ENCODE measurements at places on chromosomes 1 and 21.

GRCh38 chr21:25582888-25583287 is 24.4 kb downstream of the MRPL39 start:
- DNase-seq, result no peak

GRCh38 chr1:8299963-8300362 is 18.0 kb upstream of the SLC45A1 start:
- no peak for DNase-seq

DNA sequence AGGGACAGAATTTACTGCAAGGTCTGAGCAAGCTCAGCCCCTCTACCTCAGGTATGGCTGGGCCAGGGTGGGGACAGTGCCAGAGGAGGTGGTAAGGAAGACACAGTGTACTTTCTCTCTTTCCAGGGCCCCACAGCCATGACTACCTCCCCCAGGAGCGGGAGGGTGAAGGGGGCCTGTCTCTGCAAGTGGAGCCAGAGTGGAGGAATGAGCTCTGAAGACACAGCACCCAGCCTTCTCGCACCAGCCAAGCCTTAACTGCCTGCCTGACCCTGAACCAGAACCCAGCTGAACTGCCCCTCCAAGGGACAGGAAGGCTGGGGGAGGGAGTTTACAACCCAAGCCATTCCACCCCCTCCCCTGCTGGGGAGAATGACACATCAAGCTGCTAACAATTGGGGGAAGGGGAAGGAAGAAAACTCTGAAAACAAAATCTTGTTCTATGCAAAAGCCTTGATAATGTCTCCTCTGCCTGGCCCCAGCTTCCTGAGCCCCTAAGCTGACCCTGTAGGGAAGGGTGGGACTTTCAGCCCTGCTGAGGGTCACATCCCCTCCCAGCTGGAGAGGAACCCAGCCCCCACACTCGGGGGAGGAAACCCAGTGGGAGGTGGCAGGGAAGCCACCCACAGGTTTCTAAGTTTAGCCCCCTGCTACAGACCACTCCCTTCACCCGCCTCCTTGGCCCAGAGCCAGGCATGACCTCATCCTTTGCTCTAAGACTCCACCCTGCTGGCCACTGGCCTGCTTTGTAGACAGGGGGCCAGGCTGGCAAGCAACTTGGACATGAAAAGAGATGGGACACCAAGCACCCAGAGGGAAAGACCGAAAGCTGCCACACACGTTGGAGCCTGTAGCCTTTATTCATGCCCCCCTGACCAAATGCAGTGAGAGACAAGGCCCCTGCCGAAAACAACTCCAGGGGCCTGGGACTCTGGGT is 6.4 kb downstream of the RHOC start:
- DNase-seq, result peak; percentile 28

DNA sequence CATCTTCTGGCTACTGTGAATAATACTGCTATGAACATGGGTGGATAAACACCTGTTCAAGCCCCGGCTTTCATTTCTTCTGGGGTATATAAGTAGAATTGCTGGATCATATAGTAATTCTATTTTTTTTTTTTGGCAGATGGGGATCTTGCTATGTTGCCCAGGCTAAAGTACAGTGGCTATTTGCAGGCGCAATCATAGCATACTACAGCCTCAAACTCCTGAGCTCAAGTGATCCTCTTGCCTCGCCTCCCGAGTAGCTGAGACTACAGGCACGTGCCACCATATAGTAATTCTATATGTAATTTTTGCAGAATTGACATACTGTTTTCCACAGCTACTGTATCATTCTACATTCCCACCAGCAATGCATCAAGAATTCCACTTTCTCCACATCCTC is 27.8 kb downstream of the UBR4 start:
- no peak for DNase-seq

- no peak for DNase-seq
These were observed 71.8 kb upstream of the ERRFI1 start for GRCh38 chr1:8097908-8098307.

DNA sequence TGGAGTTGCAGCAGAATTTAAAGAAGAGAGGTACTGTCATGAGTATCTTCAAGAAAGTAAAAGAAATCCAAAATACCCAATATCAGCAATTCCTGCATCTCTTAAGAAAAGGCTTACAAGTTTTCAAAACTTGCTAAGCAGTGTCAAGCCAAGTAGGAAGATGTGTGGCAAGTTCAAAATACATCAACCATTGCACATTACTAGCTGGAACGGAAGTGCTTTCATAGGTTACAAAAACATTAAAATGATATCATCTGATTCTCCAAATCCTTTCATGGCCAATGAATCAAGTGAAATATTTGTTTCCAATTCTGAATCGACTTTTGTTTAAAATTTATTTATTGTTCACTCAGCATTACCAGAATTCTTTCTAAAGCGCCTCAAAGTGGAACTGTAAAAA is 5.7 kb upstream of the ABCA4 start:
- no peak for DNase-seq

- no peak for DNase-seq
These were observed 20.4 kb downstream of the CEP85 start for GRCh38 chr1:26254404-26254803.

DNA sequence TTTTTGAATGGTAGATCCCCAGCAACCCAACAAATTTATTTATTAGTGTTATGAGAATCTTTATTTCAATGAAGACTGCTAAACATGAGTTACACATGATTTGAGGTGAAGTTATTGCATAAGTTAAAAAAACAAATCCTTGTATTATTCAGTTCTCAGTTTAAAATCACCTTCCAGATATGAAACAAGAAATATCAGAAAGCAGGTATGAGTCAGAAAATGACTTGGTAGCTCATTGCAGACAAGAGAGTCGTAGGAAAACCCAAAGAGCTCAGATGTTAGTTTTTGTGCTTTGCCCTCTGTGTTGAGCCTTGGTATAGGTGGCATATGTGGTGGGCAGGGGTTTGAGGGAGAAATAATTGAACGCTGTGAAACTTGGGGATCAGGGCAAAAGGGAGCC is 339.4 kb downstream of the BRINP3 start:
- no peak for DNase-seq

GRCh38 chr21:15967661-15968060 is 237.9 kb downstream of the USP25 start:
- no peak for DNase-seq

- DNase-seq, result no peak
These were observed 4.3 kb downstream of the SLC45A3 start for GRCh38 chr1:205676002-205676401.

DNA sequence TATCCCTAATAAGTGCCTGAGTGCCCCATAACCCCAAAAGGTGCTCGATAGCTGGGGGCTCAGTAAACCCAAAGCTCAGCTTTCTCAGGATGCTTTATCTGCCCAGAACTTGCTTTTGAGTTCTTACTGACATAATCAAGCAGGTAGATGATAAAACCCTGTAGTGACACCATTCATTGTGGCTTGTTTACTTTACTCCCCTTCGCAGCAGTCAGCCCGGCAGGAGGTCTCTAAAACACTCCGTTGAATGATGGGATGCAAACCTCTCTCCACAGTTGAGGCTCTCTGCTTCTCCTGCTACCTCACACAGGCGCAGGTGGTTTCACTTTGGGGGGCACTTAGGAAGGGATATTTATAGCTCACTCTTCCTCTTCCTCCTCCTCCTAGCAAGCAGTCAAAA is 349.4 kb downstream of the HLX start:
- DNase-seq, result no peak

- DNase-seq, result no peak
These were observed 528.5 kb downstream of the ADGRL2 start for GRCh38 chr1:82329226-82329625.

GRCh38 chr1:85830837-85831236 is 122.6 kb upstream of the ZNHIT6 start:
- no peak for DNase-seq

DNA sequence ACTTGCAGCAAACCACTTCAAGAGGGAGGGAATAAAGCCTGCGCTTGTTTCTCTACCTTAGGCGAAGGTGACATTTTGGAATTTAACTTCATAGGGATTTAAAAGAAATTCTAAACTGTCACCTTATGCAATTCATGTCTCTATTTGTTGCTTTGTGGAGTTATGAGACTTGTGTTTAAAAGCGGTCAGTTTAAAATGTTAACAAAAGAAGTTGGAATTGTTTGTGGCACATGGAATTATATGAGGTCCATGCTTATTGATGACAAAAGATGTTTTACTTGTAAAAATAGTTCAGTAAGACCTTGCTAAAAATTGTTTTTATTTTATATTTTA is 15.8 kb downstream of the NR5A2 start:
- DNase-seq, result no peak

- no peak for DNase-seq
These were observed 40.0 kb upstream of the CITED4 start for GRCh38 chr1:40901886-40902852.

- no peak for DNase-seq
These were observed 33.7 kb downstream of the SPTA1 start for GRCh38 chr1:158652721-158653334.

- no peak for DNase-seq
These were observed 9.0 kb upstream of the ABCG1 start for GRCh38 chr21:42209801-42210479.

DNA sequence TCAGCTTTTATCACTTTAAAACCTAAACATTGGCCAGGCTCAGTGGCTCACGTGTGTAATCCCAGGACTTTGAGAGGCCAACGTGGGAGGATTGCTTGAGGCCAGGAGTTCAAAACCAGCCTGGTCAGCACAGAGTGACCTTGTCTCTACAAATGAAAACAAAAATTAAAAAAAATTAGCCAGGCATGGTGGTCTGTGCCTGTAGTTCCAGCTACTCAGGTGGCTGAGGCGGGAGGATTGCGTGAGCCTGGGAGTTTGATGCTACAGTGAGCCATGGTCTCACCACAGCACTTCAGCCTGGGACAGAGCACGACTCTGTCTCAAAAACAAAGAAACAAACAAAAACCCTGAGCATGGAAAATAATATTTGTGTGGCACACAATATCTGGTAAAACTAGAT is 143.5 kb upstream of the HNRNPU start:
- no peak for DNase-seq

DNA sequence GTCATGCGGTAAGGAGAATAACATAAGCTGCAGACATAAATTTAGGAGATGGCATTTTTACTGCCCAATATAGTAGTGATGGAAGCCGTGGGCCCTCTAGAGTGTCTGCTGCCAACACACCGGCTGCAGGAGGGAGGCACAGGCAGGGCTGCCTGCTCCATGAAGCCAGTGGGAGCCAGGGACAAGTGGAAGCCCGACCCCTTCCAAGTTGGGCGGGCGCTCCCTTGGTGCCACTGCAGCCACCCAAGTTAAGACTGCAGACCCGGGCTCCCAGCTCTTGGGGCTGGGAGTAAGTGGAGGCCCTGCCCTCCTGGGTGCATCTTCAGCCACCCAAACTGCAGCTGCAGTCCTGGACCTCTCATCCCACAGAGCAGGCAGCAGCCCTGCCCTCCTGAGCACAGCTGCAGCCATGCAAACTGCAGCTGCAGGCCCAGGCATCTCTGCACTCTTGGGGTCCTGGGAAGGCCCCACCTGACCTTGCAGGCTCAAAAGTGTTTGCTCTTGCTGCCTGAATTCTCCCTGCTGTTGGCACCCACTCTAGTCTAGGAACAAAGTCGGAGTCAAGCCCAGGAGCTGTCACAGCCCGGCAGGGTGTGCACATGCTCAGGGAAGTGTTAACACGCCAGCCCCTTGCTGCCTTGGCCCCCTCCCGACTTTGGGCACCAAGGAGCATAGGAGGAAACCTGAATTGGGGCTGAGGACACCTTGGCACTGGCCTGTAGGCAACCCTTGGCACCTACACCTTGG is 437.2 kb upstream of the PRMT6 start:
- no peak for DNase-seq

DNA sequence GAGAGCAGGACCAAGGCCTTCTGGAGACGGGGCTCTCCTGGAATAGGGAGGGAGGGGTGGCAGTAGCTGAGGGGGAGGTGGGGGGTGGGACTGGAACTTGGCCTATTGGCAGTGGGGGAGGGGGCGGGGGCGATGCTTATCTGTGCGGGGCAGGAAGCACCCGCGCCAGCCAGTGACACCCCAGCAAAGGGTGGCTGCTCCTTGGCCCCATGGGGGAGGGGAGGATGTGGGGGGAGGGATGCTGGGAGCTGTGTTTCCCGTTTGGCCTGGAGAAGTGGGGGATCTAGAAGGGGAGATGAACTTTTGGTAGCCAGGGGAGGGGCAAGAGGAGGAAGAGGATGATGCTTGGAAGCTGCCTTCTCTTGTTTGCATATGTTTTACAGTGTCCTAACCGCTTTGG is 11.0 kb downstream of the ZBTB7B start:
- DNase-seq, result no peak

GRCh38 chr1:86875722-86876121 is 38.2 kb downstream of the SELENOF start:
- no peak for DNase-seq

DNA sequence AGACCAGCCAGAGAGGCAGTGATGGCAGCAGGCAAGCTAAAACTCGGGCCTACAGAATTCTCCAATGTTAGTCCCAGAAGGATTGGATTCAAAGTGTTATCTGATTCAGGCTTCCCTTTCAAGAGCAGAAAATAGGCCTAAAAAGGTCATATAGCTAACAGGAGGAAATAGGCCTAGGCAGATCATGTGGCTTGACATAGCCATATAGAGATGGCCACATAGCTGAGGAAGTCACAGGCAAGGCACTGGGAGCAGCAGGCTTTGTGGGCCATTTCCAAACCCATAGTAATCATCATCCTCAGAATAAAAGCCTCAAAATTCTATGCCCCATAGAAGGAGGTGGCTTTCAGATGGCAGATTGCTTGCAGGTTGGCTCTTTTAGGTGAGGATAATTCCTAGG is 29.0 kb upstream of the LMO4 start:
- DNase-seq, result no peak

DNA sequence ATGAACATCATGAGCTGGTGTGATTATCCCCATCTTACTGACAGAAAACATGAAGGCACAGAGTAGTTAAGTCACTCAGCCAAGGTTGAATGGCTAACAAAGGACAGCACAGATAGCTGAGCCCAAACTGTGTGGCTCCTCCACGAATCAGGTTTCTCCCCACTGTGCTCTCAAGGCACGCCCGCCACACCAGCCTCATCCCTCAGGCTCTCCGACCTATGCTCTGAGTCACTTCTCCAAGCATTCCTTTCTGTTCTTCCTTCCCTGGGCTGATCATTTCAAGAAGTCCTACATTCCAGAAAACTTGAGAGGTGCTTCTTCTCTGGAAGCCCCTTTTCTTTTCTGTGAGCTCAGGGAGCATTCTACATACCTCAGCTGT is 25.3 kb upstream of the SDC3 start:
- DNase-seq, result no peak

DNA sequence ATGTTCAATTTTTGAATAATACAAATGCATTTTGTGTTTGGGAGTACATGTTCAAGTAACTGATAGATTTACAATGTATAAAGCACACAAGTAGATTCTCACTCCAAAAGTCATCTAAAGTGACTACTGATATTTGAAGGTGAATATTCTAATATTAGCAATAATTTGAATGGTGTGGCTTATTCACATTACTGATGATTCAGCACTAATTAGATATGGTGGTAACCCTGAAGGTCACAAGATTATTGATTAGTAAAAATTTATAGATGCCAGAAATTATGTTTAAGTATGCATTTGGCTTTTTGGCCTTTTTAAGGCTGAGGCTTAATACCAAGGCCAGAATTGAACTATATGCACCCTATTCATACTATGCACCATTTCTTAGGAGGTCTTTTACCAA is 52.4 kb upstream of the TENT5C start:
- no peak for DNase-seq

GRCh38 chr1:229430761-229431283 is 3.1 kb downstream of the ACTA1 start:
- no peak for DNase-seq

All from NCI-H1436 treated with DMSO at 0.1 percent for 48 hours (cell line).